Ascending aorta (tissue), 2 donors: ENCODE measurements at places on chromosomes 1 and 21.

DNA sequence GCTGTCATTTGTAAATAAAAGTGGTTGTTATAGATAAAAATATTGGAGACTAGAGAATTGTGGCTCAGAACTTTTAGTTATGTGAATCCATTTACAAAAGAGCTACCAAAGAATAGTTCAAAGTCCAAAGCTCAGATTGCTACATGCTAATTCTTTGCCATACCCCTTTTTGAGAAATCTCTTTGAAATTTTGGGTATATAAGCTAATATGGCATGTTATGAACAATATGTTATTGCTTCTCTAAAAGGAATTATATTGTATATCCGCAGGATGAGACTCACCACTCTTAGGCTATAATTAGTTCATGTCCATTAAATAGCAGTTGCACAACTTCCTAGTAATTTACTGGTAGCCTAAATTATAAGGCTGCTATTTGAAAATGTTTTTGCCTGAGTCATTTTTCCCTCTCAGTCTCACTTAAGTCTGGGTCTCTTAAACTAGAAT, 178.0 kb downstream of the ZNF281 start:
- DNase-seq = no peak
- H3K4me3 ChIP-seq = no peak overlapping the region
- no peaks in the 10 kb centered on the region for H3K27me3 ChIP-seq
- no peak overlapping the region for H3K27ac ChIP-seq

DNA sequence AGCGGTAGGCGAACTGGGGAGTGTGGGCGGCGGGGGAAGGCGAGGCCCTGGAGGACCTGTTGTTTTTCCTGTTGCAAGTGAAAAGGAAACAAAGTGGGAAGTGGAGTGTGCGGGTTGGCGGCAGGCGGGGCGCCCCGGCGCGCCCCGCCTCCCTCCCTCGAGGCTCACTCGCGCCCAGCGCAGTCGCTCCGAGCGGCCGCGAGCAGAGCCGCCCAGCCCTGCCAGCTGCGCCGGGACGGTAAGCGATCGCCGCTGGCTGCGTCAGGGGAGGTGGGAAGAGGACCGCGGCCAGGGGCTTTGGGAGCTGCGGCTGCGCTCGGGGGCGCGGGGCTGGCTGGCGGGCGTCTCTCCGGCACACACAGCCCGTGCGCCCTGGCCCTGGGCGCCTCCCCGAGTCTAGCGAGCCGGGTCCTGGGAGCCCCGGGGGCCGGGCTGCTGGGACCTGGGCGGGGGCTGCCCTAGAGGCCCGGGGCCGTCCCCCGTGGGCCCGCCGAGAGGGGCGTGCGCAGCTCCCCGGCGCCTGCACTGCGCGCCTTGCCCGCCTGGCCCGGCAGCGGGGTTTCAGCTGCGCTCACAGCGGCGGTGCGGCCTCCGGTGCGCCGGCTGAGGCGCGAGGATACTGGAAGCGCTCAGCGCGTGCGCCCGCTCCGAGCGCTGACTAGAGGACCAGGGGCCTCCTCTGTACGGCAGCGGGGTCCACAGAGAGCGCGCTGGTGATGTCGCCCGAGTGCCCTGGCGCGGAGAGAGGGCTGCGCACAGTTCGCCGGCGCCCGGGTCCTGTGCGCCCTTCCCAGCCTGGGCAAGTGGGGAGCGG, at the start of gene PIK3CD:
TSS of gene PIK3CD (plus strand) at position 167 of the 814 bp plus-strand sequence. CDS start 58,725 bp downstream, outside the sequence.
- peaks cover 7% of the 10 kb centered on the region for H3K4me1 ChIP-seq
- H3K4me3 ChIP-seq = peak within 1 kb of the TSS; percentile 66
- DNase-seq = no peak
- peak within 1 kb of the TSS; percentile 26 for H3K27ac ChIP-seq
- H3K36me3 ChIP-seq = no peaks in the 10 kb centered on the region
- no peaks in the 10 kb centered on the region for H3K27me3 ChIP-seq

GRCh38 chr1:29893806-29894205, 657.5 kb downstream of the PTPRU start:
- H3K27me3 ChIP-seq = no peaks in the 10 kb centered on the region
- no peaks in the 10 kb centered on the region for H3K4me1 ChIP-seq
- H3K36me3 ChIP-seq = no peaks in the 10 kb centered on the region
- DNase-seq = no peak

DNA sequence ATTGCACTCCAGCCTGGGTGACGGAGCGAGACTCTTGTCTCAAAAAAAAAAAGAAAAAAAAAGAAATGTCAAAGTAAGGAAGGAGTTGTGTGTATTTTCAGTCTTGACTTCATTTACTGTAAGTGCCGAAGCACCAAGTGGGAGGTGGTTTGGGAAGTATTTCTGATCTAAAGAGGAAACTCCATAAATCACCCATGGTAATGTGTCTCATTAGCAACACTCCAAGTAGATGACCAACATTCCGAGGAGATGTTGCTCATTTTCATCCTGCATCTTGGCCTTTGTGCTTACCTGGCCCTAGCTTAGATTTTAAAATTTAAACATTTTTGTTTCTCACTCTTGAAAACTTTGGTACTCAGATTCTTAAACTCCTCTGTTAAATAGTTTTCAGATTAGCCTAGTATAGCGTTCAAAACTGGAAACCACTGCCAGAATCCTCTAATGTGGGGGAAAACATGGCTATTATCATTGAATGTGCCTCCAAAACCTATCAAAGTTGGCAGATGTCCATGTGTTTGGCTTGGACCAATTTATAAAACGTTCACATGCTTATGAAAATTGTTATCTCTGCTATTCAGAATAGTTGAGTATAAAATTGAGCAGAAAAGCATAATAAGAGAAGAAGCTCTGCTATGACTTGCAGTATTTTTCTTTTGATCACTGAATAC, 110.4 kb downstream of the NFIA start:
- peak overlapping the region; percentile 92 for H3K27ac ChIP-seq

GRCh38 chr1:1273209-1273511, 494 bp downstream of the UBE2J2 start:
- peak; percentile 61 for DNase-seq
- peak overlapping the region; percentile 67 for H3K27ac ChIP-seq
- H3K4me3 ChIP-seq = peak overlapping the region; percentile 97
- no peaks in the 10 kb centered on the region for H3K27me3 ChIP-seq
- no peaks in the 10 kb centered on the region for H3K36me3 ChIP-seq
- peaks cover 29% of the 10 kb centered on the region for H3K4me1 ChIP-seq

GRCh38 chr1:53183095-53183990, 13.3 kb upstream of the CPT2 start:
- peak overlapping the region; percentile 4 for H3K27ac ChIP-seq
- DNase-seq = no peak
- no peaks in the 10 kb centered on the region for H3K27me3 ChIP-seq
- no peak overlapping the region for H3K4me3 ChIP-seq
- H3K4me1 ChIP-seq = no peaks in the 10 kb centered on the region

DNA sequence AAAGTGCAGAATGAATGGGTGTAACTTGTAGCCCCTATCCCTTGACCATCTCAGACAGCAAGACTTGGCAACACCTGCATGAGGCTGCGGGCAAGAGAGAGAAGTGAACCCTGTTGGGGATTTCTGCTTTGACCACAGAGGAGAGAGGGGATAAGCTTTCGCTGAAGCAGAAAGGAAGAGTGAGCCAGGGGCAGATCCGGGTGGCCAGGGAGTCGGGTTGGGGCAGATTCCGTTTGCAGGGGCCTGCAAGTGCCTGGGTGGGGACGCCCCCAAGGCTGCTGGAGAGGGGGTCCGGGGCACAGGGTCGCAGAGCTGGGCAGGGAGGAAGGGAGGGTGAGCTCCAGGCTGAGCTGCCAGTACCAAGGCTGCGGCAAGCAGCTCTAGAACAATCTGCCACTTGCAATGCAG, 25.3 kb upstream of the PIK3CD start:
- no peaks in the 10 kb centered on the region for H3K36me3 ChIP-seq
- H3K27me3 ChIP-seq = no peaks in the 10 kb centered on the region
- no peaks in the 10 kb centered on the region for H3K4me1 ChIP-seq
- no peak overlapping the region for H3K4me3 ChIP-seq

GRCh38 chr1:98963064-98963758, 41.5 kb downstream of the PLPPR5 start:
- DNase-seq = no peak
- H3K4me3 ChIP-seq = no peak overlapping the region
- no peak overlapping the region for H3K27ac ChIP-seq
- no peaks in the 10 kb centered on the region for H3K36me3 ChIP-seq

GRCh38 chr1:99956755-99957154, 13.0 kb upstream of the SLC35A3 start:
- no peaks in the 10 kb centered on the region for H3K4me1 ChIP-seq
- H3K27ac ChIP-seq = no peak overlapping the region
- no peaks in the 10 kb centered on the region for H3K27me3 ChIP-seq
- H3K4me3 ChIP-seq = no peak overlapping the region
- no peaks in the 10 kb centered on the region for H3K36me3 ChIP-seq

DNA sequence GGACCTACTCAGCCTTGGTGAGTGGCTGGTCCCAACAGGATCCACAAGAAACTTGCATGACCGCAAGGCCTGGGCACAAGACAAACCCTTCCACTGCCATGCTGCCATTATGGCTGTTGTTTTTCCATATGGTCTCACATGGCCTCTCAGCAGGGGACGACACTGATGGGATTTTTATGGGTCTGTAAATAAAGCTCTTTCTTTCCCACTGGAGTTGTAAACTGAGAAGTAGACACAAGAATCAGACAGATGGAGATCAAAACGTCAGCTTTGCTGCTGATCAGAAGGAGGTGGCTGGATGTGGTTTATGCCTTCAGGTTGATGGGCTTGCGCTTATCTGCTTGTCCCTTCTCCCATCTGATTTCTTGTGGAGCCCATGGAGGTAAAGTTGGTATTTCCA, 138.1 kb upstream of the KCNJ6 start:
- H3K27ac ChIP-seq = no peak overlapping the region
- H3K4me3 ChIP-seq = no peak overlapping the region
- no peaks in the 10 kb centered on the region for H3K27me3 ChIP-seq
- no peaks in the 10 kb centered on the region for H3K4me1 ChIP-seq
- H3K36me3 ChIP-seq = no peaks in the 10 kb centered on the region

- no peaks in the 10 kb centered on the region for H3K27me3 ChIP-seq
- peaks cover 11% of the 10 kb centered on the region for H3K36me3 ChIP-seq
- DNase-seq = no peak
Measured at GRCh38 chr1:13790290-13791030, 90.5 kb downstream of the PRDM2 start.

DNA sequence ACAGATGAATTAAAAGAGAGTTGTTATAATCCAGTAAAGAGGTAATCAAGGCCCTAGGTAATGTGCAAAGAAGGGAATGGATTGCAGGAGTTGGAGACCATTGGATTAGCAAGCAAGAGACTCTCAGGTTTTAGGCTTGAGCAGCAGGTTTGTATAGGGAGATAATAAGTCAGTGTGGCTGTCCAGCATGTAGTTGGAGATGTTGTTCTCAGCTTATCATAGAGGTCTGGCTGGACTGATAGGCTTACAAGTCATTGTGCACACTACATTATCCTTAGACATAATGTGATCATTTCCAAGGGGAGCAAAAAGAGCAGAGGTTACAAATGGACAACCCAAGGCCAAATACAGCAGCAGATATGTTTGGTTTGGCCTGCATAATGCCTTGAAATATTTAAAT, 45.9 kb upstream of the SAMD13 start:
- no peaks in the 10 kb centered on the region for H3K27me3 ChIP-seq
- H3K27ac ChIP-seq = no peak overlapping the region
- no peak for DNase-seq
- H3K36me3 ChIP-seq = no peaks in the 10 kb centered on the region
- no peak overlapping the region for H3K4me3 ChIP-seq

GRCh38 chr1:48931506-48932192, 155.0 kb upstream of the BEND5 start:
- peak; percentile 70 for DNase-seq
- no peak overlapping the region for H3K27ac ChIP-seq
- no peaks in the 10 kb centered on the region for H3K27me3 ChIP-seq
- H3K4me3 ChIP-seq = peak overlapping the region; percentile 33
- H3K36me3 ChIP-seq = no peaks in the 10 kb centered on the region

GRCh38 chr1:46681333-46682034, 9.8 kb downstream of the TEX38 start:
- no peak overlapping the region for H3K27ac ChIP-seq
- no peak for DNase-seq
- no peak overlapping the region for H3K4me3 ChIP-seq

DNA sequence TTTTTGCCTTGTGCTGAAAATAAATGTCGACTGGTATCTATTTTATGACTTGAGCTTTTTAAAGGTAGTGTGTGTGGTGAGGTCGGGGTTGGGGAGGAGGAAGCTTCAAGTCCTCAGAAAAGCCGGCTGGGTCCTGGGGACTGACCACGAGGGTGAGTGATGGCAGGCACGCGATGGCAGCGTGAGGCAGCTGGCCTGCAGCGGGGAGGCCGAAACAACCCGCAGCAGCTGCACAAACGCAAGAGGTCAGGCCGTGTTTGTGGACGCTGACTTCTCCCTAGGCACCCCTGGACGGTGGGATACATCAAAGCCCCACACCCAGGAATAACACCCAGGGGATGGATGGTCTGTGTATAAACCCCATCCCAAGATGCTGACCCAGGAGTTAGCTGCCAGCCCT, 51.4 kb downstream of the ZBTB18 start:
- H3K27me3 ChIP-seq = no peaks in the 10 kb centered on the region
- no peaks in the 10 kb centered on the region for H3K36me3 ChIP-seq

DNA sequence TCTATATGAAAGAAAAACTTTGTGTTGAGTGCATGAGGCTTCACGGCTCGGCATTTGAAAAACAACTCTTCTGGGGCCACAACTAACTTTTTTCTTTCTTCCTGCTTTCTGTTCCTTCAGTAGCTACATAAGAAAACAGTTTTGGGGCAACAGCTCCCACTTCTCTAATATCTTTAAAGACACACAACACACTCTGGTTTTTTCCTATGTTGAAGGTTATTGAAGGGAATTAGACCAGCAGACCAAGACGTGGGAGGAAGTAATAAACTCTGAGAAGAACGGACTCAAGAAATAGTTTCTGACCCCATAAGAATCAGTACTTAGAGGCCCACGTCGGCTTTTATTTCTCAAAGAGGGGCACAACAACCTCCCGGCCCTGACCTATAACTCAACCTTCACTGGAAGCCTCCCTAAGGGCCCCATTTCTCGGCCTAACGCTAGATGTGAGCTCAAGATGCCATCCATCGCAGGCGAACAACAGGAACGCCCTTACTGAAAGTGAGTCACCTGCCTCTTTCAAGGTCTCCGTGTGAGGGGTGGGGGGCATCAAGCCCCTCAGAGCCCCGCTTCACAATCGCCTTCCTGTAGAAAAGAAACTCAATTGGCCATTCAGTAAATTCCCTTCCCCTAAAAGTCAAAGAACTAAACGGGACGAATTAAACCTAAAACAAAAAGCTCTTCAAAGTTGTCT, 844 bp downstream of the ZMYM6 start:
- no peaks in the 10 kb centered on the region for H3K27me3 ChIP-seq
- peak overlapping the region; percentile 84 for H3K4me3 ChIP-seq
- H3K4me1 ChIP-seq = no peaks in the 10 kb centered on the region
- H3K36me3 ChIP-seq = no peaks in the 10 kb centered on the region
- H3K27ac ChIP-seq = peak overlapping the region; percentile 94
